Mucosa of descending colon (tissue), 3 donors: ENCODE measurements at places on chromosomes 12 and 14. TPM values are rescaled to one million over a fixed set of nuclear protein-coding genes. Genes with fewer than 3 reads are reported as not detected.

DNA sequence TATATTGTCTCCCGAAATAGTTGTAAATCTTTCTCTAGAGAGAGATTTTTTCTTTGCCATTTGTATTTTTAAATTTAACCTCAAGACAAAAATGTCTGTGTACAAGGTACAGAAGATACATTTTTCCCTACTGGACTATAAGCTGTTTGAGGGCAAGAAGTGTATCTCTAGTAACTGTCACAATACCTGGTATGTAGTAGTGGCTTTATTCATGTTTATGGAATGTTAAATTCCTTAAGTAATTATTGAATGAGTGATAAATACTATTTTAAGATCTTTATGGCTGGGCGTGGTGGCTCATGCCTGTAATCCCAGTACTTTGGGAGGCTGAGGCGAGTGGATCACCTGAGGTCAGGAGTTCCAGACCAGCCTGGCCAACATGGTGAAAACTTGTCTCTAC is 24.4 kb upstream of the CDK17 start:
- DNase-seq = no peak

The IKZF4 gene
- 9.1 TPM for total RNA-seq

The CEP83 gene
- total RNA-seq = 14.4 TPM

The PPP1CC gene
- total RNA-seq = 145 TPM

The IFNG-AS1 gene
- 0.17 TPM for total RNA-seq

DNA sequence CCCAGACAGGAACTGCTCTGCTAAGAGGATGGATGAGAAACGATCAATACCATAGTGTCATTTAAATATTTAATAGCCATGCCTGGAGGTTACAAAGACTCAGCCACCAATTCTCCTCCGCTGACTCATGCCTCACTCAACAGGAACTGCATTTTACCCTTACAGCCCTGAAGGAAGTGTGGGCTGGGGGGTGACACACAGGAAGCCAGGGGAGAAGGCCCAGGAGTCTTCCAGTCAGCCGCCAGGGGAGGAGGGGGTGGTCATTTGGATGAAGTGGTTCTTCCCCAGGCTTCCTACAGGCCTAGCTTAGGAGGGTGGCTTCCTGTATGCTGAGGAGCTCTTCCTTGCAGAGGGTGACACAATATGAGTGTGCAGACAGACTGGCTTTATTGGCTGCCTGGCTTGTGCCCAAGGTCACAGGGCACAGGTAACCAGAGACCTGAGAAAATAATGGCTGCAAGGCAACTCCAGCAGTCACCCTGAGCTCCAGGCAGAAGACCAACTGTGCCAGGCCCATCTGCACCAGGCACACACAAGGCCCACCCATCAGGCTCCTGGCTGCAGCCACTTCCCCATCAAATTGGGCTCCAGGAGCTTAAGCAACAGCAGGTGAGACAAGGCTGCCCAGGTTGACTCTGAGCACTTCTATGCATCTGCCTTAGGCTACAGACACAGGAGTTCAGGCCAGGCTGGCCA is 30.6 kb upstream of the RPLP0 start:
- peak; percentile 55 for DNase-seq

The FAM222A gene
- 4.4 TPM for total RNA-seq

DNA sequence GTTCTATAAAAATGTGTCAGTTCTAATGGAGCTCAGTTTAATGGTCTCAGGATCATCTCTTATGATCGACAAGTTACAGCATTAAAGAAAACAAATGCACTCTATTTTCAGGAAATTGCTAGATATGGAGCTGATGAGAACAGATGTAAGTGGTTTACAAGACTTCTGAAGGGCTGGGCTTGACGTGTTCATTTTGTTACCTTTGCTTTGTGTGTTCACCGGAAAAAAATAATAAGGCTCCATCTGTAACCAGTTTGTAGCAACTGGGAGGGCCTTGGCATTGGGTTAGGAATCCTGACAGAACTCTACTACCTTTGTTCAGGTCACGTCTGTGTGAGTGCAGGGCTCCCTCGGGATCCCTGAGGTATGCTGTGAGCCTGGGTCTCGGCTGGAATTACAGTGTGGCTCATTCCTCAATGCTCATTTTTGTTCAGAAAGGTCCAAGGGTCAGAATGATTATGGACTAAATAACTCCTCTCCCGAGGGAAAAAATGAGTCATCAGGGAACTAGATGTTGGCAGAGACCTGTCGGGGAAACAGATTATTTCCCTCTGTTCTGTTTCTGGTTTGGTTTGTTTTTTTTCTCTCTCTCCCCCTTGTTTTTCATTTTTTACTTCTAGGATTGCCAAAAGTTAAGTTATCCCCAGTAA is 158.0 kb downstream of the SLC5A8 start:
- peak; percentile 61 for DNase-seq

GRCh38 chr12:75011120-75011519 is 198.5 kb downstream of the KCNC2 start:
- DNase-seq = no peak

- no peak for DNase-seq
These were observed 151.4 kb upstream of the IFNG-AS1 start for GRCh38 chr12:67837876-67838275.

GRCh38 chr14:23951590-23952201 is 1.9 kb upstream of the DHRS4 start:
- DNase-seq = no peak

DNA sequence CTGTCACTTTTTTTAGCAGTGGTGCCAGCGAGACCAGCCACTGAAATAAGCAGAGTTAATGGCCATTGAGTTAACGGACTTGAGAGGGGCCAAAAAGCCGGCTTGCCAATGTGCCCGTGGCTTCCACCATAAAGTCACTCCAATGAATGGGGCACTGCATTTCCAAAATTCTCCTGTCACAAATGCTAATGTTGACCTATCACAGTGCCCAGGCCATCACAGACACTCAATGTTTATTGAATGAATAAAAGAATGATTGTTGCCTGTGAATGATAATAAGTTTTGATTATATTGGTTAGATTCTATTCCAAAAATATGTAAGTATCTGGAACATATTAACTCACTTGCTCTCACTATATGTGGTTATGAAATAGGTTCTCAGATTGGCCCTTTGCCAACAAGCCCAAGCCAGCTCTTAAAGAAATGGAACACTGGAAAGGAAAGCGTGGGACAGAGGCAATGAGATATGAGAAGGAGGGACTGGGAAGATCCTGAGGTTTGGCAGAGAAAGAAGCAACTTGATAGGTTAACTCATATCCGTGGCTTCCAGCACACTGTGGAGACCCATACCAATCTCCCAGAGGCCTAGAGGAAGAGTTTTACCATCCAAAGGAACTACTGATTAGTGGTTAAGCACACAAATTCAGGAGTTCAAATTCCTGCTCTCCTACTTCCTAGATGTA is 108.7 kb downstream of the BTG1 start:
- no peak for DNase-seq

- no peak for DNase-seq
These were observed 14.6 kb downstream of the BTG1 start for GRCh38 chr12:92130999-92131398.

DNA sequence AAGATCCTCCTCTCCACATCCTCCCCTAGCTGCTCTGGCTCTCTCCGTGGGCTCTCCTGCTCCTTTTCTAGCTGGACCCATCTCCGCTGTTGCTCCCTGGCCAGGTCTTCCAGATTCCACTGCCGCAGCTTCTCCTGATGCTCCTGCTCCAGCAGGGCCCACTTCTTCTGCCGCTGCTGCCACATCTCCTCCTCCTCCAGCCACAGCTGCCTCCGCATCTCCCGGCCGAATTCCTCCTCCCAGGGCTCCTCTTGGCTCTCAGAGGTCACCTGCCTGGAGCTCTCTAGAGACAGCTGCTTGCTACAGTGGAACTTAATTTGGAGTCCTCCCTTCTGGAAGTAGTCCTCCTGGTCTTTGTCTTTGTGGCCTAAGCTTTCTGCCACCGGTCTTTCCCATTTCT is 5.5 kb downstream of the FAM186B start:
- no peak for DNase-seq

The TAS2R8 gene
- not detected for total RNA-seq

The TMEM229B gene
- 12.6 TPM for total RNA-seq

DNA sequence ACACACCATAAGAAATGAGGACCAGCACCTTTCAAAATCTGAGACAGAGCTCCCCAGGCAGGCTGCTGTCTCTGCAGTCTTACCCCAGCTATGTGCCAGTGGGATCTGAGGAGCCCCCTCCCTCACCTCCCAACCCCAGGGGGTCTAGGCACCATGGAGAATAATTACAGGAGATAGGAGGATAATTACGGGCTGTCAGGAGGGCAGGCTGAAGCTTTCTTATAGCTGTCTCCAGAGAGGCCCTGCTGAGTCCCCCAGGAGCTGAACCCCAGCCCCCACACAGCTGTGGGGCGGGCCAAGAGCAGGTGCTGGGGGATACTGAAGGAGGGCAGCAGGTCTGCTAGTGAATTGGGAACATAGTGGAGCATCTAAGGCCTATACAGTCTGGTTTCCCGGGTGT is 6.8 kb downstream of the CPNE6 start:
- DNase-seq = no peak

DNA sequence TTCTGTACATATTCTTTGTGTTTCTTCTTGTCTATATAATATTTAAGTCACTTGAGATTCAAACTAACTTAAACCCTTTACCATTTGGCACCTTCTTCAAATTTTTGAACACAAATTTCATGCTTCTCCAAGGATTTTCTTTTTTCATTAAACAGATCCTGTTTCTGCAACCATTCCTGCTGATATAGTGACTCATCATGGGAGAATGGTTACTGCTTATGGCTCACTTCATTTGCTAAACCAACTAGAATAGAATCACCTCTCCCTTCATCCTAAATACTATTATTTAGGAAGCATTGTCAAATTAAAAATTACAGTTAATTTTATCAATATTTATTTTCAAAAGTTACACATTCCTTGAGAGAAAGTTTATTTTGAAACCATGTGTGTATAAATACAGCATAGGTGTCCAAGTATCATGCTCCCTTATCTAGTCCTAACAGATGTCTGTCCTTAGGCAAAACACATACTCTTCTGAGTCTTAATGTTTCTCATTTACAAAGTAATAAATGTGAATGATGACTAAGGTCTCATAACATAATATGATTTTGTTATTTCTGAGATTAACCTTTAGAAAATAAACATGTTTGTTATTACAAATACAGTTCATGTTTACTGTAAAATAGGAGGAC is 40.7 kb downstream of the PLCZ1 start:
- no peak for DNase-seq

The OTOGL gene
- 0.66 TPM for total RNA-seq

DNA sequence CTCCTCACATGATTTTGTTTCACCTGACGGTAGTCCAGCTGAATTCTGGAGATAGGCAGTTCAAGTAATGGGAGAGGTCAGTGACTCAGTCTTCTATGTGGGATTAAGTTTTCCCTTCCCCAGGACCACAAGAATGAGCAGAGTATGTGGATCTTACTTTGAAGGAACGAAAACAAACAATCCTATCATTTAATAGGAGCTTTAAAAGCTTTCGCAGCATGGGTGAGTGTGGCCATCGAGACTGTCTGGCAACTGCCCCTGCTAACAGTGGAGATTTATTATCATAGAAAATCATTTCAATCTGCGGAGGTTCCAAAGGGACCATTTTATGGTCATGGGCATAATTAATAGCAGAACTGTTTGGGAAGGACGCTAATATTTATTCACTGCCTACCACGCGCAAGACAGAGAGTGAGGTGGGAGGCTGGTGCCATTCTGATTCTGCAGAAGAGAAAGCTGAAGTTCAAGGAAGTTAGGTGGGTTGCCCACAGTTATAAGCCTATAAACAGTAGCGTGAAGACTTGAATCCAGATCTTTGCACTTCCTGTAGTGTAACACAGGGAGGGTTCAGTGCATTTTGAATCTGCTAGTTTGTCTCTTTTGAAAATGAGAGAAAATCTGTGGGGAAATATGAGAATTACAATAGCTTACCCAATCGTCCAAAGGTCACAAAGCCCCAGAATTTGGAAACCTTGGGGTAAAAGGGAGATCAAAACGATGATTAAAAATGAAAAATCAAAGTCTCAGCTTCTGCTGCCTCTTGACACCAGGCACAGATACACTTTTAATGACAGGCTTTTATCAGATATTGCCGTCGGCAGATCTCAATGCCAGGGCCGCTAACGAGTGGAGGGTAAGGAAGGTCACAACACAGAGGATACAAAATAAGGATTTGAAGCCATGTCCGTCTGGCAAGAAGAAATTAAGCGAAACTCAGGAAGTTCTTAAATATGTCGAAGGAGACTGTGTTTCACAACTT is 209.6 kb downstream of the CRADD start:
- no peak for DNase-seq

The RFX4 gene
- total RNA-seq = not detected

GRCh38 chr12:108613548-108613947 is 15.7 kb upstream of the TMEM119 start:
- DNase-seq = no peak

The TSHR gene
- total RNA-seq = not detected

GRCh38 chr12:60021235-60021634 is 425.4 kb downstream of the SLC16A7 start:
- no peak for DNase-seq

DNA sequence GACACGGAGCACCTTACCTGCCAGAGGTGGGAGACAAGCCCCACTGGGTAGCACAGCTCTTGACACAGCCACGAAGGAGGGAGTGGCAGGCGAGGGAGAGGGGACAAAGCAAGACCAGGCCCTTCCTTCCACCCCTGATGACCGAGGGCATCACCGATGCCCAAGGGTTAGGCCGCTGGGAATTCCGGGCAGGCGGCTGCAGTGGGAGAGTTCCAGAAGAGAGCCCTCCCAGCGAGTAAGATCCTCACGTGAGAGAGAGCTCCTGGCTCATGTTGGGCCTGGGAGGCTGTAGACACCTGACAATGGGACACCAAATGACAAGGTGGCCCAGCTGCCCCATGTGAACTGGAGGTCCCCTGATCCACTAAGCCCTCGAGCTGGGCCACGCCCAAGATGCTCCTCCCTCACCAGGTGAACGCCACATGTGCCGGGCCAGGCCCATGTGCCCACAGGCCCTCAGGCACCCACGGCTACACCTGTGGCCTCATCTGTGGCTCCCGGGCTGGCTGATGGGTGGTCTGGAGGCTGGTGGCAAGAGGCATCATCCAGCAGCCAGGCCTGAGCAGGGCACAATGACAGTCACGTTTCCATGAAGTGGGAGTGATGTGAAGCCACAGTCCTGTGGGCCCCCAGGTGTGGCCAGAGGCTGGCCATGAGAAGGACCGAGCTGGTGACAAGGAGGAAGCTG is 32.1 kb upstream of the C14orf180 start:
- DNase-seq = peak; percentile 32

- no peak for DNase-seq
These were observed 78.0 kb downstream of the LRRC74A start for GRCh38 chr14:76904100-76904739.

The ANKRD13A gene
- total RNA-seq = 75.2 TPM

The EIF2S3B gene
- 0.22 TPM for total RNA-seq

DNA sequence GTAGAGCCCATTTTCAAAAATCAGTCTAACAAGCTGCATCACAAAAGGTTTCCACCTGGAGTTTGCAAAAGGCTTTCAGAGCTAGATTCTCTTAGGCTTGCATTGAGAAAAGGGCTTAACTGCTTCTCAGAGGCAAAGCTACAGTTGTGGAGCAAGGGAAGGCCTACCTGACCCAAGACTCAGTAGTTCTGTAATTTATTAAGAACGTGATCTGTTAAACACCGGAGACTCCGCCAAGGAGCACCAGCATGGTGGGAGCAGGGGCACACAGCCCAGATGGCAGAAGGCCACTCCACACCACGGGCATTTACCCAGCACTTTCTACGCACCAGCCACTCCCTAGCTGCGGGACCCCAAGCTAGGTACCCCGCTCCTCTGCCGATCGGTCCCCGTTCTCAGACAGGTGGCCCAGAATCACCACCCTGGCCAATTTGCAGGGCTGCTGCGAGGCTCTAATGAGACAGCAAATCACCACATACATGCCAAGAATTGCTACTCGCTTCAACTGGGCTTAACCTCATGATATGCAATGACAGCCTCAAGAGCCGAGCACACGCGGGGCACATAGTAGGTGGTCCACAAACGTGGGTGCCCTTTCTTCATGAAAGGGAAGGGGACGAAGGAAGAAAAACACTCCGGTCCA is 1.5 kb downstream of the ITPK1 start:
- peak; percentile 33 for DNase-seq
